ENCODE measurements at places on chromosomes 7 and 10.

- DNase-seq, result no peak
These were observed 49.1 kb downstream of the APBB1IP start for GRCh38 chr10:26486990-26487850.

DNA sequence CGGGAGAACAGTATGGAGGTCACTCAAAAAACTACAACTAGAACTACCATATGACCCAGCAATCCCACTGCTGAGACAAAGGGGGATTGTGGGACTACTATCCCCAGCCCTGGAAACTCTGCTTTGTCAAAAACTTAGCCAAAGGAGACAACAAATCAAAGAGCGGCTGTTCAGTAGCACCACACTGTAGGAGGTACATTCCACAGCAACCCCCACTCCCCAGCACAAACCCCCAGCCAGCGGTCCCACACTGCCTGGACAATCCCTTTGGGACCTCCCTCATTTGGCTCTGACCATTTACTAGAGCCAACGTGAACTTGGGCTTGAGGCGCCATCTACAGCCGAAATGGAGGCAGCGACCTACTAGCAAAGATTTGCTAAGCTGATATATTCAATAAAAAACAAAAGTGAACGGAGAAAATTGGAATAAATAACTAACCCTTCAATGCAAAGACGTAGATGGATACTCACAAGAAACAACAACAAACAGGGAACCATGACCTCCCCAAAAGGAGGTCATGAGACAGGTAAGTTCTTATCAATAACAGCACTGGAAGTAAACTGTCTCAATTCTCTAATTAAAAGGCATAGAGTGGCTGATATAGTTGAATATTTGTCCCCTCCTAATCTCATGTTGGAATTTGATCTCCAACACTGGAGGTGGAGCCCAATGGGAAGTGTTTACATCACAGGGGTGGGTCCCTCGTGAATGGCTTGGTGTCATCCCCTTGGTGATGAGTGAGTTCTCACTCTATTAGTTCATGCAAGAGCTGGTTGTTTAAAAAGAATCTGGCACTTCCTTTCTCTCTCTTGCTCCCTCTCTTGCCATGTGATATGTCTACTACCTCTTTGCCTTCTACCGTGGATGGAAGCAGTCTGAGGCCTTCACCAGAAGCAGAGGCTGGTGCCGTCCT lies 119.0 kb upstream of the KCNMA1 start:
- DNase-seq, result no peak

DNA sequence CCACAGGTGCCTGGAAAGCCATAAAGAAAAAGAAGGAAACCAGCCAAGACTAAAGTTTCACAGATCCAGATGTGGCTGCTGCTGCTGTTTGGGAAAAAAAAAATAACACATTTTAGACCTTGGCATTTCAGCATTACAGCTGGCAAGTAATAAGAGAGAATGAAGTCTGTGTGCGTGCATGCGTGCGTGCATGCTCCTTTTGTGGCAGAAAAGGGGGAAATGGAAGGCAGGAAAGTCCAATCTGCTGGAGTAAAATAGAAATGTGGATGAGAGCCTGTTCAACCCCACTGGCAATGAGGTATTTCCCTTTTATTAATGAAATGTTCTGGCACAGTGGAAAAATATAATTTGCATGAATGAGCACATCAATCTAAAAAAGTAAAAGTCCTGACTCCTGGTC lies 137.0 kb upstream of the SEMA3A start:
- DNase-seq, result no peak

DNA sequence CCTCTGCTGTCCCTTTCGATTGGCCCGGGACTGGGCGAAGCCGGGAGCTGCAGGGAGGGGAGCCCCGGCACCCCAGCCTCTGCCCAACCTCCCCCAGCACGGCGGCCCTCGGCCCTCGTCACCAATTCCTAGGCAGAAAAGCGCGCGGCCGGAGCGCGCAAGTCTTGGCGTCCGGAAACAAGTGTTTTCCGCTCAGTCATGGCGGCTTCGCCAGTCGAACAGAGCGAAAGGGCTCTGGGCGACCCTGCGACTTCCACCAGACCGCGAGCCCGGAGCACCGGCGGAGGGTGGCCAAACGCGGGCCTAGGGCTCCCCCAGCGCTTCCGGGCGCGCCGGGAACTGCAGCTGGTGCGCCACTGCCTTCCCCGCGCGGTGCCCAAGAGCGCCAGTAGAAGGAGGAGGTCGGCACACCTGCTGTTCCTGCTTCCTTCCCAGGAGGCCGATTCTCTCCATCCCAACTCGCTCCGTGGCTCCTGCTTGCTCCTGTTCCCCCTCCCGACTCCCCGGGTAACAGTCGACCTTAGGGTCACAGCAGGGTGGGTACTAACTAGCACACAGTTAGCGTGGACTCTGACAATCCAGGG lies 729.9 kb downstream of the ZWINT start:
- no peak for DNase-seq

GRCh38 chr10:59700709-59701108 lies 8.9 kb downstream of the SLC16A9 start:
- DNase-seq, result no peak

DNA sequence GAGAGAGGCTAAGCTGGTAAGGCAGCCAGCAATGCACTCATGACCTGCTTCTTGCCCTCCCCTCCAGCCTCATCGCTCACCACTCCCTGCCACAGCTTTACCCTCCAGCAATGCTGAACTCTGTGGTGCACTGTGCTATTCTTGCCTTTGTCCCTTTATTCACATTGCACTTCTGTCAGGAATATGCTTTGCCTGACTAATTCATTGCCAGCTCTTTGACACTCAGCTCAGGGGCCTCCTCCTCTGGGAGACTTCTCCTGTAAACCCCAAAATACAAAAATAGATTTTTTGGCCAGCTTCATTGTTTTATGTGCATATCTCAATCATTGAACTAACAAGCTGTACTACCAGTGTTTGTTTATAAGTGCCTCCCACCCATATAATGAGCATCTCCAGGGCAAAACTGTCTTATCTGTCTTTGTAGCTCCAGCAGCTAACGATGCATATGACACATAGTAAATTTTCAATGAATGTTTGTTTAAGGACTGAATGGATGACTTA lies 8.2 kb downstream of the CNNM1 start:
- DNase-seq, result no peak

GRCh38 chr10:124517931-124518330 lies 56.3 kb downstream of the LHPP start:
- no peak for DNase-seq

DNA sequence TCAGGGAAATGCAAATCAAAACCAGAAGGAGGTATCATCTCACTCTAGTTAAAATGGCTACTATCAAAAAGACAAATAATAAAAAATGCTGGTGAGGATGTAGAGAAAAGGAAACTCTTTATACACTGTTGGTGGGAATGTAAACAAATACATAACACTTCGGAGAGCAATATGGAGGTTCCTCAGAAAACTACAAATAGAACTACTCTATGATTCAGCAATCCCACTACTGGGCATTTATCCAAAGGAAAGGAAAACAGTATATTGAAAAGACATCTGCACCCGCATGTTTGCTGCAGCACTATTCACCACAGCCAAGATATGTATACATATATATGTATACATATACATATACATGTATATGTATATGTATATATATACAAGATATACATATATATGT lies 94.2 kb downstream of the C10orf90 start:
- DNase-seq, result no peak

DNA sequence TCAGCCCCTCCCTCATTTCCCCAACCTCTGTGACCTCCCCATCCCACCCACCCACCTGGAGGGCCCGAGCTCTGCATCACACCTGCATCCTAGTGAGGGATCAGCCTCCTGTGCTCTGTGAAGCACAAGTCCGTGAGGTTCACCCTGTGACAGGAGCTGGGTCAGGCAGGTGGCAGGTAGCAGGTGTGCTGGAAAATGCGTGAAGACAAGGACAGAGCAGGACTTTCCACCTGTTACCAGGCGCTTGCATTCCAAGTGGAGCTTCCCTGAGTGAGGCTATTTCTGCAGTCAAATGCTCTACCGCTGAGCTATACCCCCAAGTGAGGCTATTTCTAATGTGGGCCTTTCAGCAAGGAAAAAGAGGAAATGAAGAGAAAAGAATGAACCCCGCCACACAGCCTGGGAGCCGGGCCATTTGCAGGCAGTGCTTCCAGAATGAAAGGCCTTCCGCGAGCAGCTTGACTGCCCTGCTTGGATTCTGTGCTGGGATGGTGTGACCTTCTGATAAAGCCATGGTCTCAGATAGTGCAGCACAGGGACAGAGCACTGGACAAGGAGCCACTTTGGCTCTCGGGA lies 13.3 kb upstream of the CPXM2 start:
- DNase-seq, result no peak

DNA sequence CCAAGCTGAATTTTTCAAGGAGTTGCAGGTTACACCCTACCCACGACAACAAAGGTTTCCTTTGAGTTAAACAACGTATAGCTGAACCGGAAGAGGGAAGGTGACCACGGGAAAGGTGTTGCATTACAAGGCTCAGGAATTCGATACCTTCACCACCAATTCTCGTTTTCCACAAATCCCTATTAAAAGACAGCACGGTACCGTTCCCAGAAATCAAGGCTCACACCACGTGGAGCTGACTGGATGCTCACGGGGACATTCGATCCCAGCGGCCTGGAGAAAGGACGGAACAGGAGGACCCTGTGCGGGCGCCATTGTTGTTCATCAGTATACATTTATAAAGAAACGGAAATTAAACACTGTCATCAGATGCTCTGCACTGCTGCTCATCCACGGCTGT lies 56.4 kb downstream of the CTBP2 start:
- DNase-seq, result no peak

DNA sequence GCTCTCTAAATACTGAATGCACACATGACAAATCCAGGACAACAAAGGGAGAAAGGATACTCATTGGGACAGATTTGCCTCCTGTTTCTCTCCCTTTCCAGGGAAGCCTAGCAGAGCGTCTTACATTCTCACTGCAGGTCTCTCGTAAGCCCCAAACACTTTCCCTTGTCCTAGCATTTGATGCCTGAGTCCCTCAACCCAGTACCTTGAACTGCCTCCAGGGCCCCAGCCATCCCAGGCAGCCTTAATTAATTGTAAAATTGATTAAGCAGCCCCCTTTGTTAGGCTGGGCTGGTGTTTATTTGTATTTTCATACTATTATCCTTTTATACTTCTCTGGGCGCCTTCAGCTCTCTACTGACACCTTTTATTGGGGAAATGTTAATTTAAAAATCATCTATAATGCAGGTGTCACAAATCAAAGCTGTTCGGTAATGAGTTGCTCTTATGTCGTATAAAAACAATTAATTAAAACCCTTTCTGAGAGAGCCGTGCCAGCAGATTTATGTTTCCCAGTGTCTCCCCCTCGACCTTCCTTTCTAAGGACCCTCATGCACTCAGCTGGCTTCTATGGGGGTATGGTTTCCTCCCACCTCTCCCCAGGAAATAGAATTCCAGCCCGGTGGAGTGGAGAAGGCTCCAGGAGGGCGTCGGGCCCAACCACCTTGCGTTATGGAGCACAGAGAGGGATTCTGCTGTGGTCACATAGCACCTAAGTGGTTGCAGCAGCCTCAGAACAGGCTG lies 243.8 kb downstream of the RPS24 start:
- no peak for DNase-seq

- peak; percentile 64 for DNase-seq
These were observed 387 bp downstream of the EPHA1 start for GRCh38 chr7:143408252-143408685.

DNA sequence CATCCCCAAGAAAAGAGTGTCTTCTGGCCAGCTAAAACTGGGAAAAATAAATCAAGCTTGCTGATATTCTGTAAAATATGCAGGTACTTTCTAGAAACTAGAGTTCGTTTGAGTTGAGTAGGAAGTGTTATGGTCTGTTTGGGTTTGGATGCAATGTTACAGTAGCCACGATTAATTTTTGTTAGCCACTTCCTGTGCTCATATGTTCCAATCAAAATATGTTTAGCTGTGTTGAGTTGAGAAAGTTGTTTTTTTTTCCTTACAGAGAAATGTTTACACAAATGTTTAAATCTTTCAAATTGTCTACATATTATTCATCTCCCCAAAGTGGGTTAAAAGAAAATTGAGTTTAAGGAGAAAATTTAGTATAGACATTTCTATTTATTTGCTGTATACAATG lies 11.3 kb upstream of the LAMB1 start:
- DNase-seq, result no peak

DNA sequence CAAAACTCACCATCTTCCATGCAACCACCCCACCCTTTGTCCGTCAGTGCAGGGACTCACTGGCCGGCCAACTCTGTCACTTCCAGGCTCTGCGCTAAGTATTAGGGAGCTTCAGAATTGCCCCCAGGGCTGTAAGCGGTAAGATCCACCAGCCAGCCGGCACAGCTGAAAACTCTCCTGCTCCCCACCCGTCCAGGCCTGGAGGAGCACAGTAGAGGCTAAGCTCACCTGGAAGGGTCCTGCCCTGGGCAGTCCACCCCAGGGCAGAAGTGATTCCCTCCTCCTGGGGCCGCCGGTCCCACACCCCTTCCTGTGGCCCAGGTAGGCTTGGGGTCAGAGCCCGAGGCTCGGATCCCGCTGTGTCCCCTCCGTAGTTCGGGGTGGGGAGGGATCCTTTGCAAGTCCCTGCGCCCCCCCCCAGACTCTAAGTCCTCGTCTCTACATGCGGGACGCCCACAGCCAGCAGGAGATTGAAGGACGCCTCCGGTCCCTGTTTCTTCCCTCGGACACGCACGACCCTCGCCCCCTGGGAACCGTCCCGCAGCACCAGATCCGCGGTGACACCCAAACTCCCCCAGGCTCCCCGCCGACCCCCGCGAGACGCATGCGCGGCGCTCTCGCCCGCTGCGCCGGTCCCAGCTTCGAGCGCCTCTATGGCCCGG lies 138.9 kb downstream of the ARHGAP22 start:
- no peak for DNase-seq

DNA sequence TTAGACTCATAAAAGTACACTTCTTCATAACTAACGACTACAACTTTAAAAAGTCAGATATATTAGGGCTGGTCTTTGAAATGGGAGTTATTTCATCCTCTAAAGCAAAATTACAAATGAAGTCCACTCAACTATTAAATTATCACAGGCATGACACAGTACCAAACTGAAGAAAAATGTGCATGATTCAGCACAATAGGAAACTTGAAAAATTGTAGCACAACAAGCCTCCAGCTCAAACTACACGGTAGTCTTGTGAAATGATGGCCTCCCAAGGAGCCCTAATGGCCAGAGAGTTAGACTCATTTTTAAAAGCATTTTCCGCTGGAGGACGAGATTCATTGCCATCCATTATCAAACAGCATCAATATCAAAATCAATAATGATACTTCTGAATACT lies 76.4 kb downstream of the MAGI2 start:
- no peak for DNase-seq

DNA sequence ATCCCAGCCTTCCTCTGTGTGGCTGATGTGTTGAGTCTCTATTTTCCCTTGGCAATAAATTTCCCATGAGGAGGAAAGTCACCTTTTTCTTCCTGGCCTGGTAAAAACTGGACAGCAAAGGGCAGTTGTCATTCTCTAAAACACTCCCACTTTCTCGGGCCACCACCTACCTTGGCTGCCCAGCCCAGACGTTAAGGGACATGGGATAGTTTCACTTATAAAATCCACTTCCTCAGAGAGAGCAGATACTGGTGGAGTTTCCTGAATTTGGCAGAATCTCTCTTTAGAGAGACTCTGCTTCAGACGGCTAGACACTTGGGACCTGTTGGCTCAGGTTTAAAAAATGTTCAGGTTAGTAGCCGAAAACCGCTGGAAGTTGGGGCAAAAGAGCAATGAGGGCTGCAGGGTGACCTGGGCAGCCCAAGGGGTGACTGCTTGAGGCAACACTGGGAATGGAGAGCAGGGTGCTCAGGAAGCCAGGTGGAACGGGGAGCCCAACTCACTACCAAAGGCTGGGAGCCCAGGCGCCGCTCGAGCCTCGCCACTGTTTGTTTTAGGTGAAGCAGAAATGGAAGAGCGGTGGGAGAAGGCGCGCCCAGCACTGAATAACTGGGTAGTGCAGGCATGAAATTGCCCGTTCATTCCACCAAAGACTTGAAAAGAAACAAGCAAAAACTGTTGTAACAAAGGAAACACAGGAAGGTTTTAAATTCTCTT lies 186.1 kb downstream of the TRIL start:
- DNase-seq, result no peak

Data from Right ventricle myocardium inferior (tissue), 1 donor.